AML-193 (cell line): ENCODE measurements at places on chromosomes 12 and 14.

- DNase-seq, result no peak
These were observed 38.9 kb upstream of the DICER1 start for GRCh38 chr14:95196268-95196667.

DNA sequence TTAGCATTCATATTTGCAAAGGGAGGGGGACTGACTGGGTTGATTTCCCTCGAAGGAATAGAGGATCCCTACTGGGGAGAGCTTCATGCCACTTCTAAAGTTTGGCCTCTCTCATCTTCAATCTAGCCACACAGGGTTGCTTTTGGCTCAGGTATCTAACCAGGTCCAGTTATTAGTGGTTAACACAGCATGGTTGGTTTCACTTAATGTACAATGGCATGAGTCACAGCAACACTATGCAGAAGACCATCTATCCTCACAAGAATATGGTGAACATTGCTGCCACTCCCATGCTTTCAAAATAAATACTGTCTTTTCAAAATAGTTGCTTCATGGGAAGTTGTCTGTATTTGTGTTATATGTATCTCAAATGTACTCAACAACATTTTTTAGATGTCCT, 6.6 kb upstream of the RAB3IP start:
- no peak for DNase-seq

GRCh38 chr12:105100998-105101397, 6.5 kb upstream of the WASHC4 start:
- no peak for DNase-seq

DNA sequence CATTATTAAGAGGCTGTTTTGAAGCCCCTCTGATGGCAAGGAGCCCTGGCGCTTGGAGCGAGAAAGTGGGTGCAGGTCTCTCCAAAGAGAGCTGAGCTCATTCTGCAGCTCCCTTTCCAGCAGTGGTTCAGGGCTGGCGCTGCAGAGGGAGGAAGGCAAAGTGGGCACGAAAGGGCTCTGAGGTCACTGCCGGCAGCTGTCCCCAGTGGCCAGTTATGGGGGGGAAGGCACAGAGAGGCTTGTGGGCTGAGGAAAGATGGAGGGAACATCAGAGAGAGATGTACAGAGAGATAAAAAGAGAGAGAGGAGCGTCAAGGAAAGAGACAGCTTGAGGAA, 75.2 kb upstream of the TBX5 start:
- DNase-seq, result no peak

- DNase-seq, result no peak
These were observed 168.8 kb downstream of the ANO4 start for GRCh38 chr12:100963381-100963780.

GRCh38 chr14:59664741-59665140, 88.1 kb upstream of the CCDC175 start:
- DNase-seq, result no peak
